ENCODE measurements at places on chromosomes 1 and 21.

GRCh38 chr21:31180256-31181081, 142.2 kb upstream of the KRTAP19-8 start:
- peak; percentile 82 for DNase-seq

GRCh38 chr1:15083578-15083977, 70.0 kb upstream of the TMEM51 start:
- no peak for DNase-seq

GRCh38 chr1:21775550-21775914, 7.4 kb downstream of the USP48 start:
- DNase-seq: no peak

GRCh38 chr1:205826016-205826806, 13.2 kb upstream of the SLC41A1 start:
- DNase-seq: no peak

- DNase-seq: no peak
Measured at GRCh38 chr1:168843401-168843800, 114.4 kb upstream of the DPT start.

Measured in NCI-H1694 treated with DMSO at 0.1 percent for 48 hours (cell line).